ENCODE measurements at places on chromosomes 13 and 19. TPM values are rescaled to one million over a fixed set of nuclear protein-coding genes. Genes with fewer than 3 reads are reported as not detected.

C5AR1 gene
- total RNA-seq, result 0.65 TPM

CBY2 gene
- total RNA-seq, result not detected

GSX1 gene
- total RNA-seq, result not detected

PEX11G gene
- 4.5 TPM for total RNA-seq

PRR19 gene
- 0.33 TPM for total RNA-seq

ZNF223 gene
- total RNA-seq, result 2.9 TPM

SMIM44 gene
- not detected for total RNA-seq

ZNF793 gene
- total RNA-seq, result 3.0 TPM

POLR2I gene
- 73.0 TPM for total RNA-seq

ZNF415 gene
- 2.3 TPM for total RNA-seq

THSD8 gene
- not detected for total RNA-seq

ADGRE1 gene
- total RNA-seq, result not detected

FXYD3 gene
- total RNA-seq, result 658 TPM

TMEM238 gene
- 11.8 TPM for total RNA-seq

ZNF443 gene
- total RNA-seq, result 1.6 TPM

CGB8 gene
- total RNA-seq, result 0.37 TPM

NUDT19 gene
- total RNA-seq, result 15.4 TPM

GFY gene
- total RNA-seq, result not detected

ZNF296 gene
- total RNA-seq, result 0.98 TPM

PVR gene
- 58.8 TPM for total RNA-seq

CD33 gene
- total RNA-seq, result not detected

SMG9 gene
- total RNA-seq, result 13.7 TPM

OLFM2 gene
- 4.3 TPM for total RNA-seq

ZNF534 gene
- not detected for total RNA-seq

B3GNT8 gene
- 5.9 TPM for total RNA-seq

PRKACA gene
- 51.5 TPM for total RNA-seq

FFAR1 gene
- total RNA-seq, result not detected

HPN gene
- not detected for total RNA-seq

SMAD9 gene
- total RNA-seq, result 1.3 TPM

CD209 gene
- not detected for total RNA-seq

LILRB4 gene
- not detected for total RNA-seq

TUBA3C gene
- not detected for total RNA-seq

NANOS3 gene
- total RNA-seq, result not detected

ZNF229 gene
- 3.2 TPM for total RNA-seq

SHC2 gene
- total RNA-seq, result 0.07 TPM

Measured in airway epithelial cell (primary cell).